Activated T-cell treated with anti-CD3 and anti-CD28 coated beads, Interleukin-2, amount 50 U/mL, for 1 hour (primary cell): ENCODE measurements at places on chromosomes 6 and 20.

DNA sequence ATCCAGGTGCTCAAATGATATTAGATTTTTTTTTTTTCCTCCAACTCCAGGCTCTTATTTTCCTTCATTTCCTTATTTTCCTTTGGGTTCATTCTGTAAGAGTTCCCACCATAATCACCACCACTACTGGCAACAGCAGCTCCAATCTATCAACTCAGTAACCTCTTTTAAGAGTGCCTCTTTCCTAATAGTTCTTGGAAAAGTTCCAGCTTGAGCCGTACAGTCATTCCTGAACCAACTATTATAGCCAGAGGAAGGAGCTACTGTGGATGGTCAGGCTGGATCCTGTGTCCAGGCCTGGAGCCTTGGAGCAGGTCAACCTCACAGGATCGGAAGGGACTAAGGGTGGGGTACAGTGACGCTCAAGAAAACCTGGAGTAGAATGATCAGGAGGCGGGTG, 4.2 kb upstream of the ANGPT4 start:
- DNase-seq = no peak

GRCh38 chr6:41494212-41495110, 51.7 kb upstream of the FOXP4 start:
- DNase-seq = no peak

GRCh38 chr6:27553123-27553904, 80.4 kb upstream of the ZNF184 start:
- DNase-seq = no peak

- DNase-seq = peak; percentile 20
Observed at GRCh38 chr6:37783025-37783855, 36.3 kb upstream of the ZFAND3 start.

- DNase-seq = no peak
Observed at GRCh38 chr20:57524511-57525176, at the start of gene CTCFL. Gene CTCFL, minus strand, starts transcription at chr20:57525140. Its CDS starts 935 bp downstream, at chr20:57524205.

- no peak for DNase-seq
Observed at GRCh38 chr6:132973514-132973993, 159.2 kb downstream of the RPS12 start.

DNA sequence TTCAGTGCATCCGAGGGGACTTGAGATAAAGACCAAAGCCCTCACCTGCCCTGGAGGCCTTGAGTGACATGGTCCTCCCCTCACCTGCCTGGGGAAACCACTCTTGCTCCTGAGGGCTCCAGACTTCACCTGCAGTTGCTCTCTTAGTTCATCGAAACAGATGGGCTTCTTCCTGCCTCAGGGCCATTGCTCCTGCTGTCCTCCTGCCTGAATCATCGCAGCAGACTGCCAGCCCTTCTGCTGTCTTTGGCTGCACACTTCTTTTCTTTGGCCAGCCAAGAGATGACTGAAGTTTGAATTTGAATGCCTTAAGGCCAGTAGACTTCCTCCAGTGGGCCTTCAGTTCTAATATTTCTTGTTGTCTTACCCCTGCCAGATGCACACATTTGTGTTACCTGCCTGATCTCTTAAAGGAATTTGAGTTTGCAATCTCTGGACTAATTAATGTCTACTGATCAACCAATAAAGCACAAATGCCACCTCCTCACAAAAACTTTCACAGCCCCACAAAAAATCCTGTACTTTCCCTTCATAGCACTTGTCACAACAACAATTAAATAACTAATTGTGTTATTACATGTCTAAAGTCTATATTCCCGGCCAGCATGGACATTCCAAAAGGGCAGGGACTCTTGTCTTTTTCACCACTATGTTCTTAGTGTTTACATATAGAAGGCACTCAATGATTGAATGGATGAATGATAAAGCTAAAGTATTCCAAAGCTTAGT, 56.7 kb upstream of the SGK1 start:
- DNase-seq = no peak

GRCh38 chr6:114339706-114340105, 3.1 kb downstream of the HS3ST5 start:
- DNase-seq = no peak

DNA sequence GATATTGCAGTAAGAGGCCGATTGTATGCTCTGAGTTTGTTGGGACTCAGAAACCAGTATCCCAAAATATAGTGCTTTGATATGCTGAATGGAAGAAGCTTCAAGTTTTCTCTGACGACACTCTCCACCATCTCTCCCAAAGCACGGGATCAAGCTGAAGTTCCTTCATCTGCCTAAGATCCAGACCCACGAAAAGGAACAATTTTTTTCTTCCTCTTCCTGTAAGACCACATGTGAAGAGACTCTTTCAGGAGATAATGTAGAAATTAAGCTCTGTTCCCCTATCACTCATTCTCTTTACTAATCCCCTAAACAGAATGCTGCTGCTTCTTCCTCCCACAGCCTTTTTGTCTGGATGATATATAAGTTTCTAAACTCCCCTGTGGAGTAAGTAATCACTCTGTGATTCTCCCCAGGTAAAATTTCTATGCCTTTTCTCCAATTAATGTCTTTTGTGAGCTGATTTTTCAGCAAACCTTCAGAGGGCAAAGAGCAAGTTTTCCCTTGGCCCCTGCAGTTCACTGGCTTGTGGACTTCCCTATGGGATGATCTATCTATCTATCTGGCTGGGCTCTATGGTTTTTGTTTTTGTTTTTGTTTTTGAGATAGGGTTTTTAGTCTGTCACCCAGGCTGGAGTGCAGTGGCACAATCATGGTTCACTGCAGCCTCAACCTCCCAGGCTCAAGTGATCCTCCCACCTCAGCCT, 13.5 kb upstream of the PNRC1 start:
- no peak for DNase-seq

DNA sequence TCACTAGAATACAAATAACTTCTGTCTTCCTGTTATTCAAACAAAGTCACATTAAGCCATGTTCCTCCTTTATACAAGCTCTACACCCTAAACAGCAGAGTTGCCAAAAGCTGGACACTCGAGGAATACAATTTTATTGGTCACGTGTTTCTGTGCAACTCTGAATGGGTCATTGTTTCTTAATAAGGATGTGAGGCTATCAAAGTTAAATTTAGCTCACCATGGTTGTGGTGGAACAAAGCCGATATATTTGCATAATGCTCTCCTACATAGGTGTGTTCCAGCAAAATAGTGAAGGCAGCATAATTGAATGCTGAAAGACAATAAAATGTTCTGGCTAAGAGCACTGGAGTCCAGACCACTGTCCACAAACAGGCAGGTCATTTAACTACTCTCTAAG, 36.9 kb upstream of the CD2AP start:
- no peak for DNase-seq

GRCh38 chr6:74551896-74552295, 654.0 kb downstream of the COL12A1 start:
- DNase-seq = no peak

- no peak for DNase-seq
Observed at GRCh38 chr6:101935732-101936131, 542.2 kb downstream of the GRIK2 start.

- no peak for DNase-seq
Observed at GRCh38 chr6:149979293-149979692, 15.6 kb downstream of the ULBP1 start.

GRCh38 chr20:41969656-41970055, 351.5 kb upstream of the CHD6 start:
- no peak for DNase-seq

GRCh38 chr20:37992802-37993409, 40.4 kb downstream of the TTI1 start:
- no peak for DNase-seq

GRCh38 chr6:5084360-5084780, 771 bp upstream of the PPP1R3G start:
- DNase-seq = no peak

- DNase-seq = no peak
Observed at GRCh38 chr6:133705066-133705465, 183.8 kb upstream of the TCF21 start.

GRCh38 chr6:42967228-42967627, 6.7 kb downstream of the GNMT start:
- no peak for DNase-seq

GRCh38 chr6:154267508-154268106, 89.0 kb downstream of the IPCEF1 start:
- DNase-seq = no peak

GRCh38 chr6:130507666-130508028, 141.8 kb downstream of the TMEM200A start:
- no peak for DNase-seq

GRCh38 chr6:113570161-113570560, 287.0 kb upstream of the MARCKS start:
- no peak for DNase-seq

GRCh38 chr6:11845664-11846577, 67.3 kb upstream of the ADTRP start:
- DNase-seq = no peak

- DNase-seq = no peak
Observed at GRCh38 chr6:20001286-20001685, 164.1 kb downstream of the ID4 start.

GRCh38 chr6:6105472-6106036, 98.8 kb upstream of the NRN1 start:
- DNase-seq = no peak

- no peak for DNase-seq
Observed at GRCh38 chr20:37856932-37857660, 45.8 kb upstream of the VSTM2L start.

GRCh38 chr6:109308018-109308492, 74.2 kb downstream of the CD164 start:
- DNase-seq = no peak

DNA sequence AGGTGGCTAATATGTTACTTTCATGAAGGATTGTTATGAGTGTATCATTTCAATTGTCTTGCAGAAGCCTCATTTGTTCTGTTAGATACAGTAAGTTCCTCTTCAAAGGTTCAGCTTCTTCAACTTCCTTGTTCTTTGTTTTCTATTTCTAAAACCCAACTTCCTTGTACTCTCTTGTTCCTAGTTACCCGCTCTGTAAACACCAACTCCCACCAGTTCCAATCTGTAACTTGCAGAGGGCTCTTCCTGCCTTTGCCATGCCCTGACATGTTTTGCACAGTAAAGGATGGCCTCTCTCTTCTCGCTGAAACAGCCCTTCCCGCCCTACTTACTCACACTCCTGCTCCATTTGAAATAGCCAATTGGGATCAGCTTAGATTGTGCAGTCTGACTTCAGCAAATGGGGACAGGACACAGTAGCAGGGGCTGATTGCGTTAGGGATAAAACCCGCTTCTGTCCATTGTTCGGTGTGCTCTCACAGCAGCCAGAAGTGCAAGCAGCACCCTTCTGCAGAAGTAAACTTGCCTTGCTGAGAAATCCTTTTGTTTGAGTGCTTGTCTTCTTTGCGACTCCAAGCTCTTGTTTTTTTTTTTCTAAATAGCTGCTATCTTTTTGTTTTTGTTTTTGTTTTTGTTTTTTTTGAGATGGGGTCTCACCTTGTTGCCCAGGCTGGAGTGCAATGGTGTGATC, 45.9 kb upstream of the POU5F1 start:
- no peak for DNase-seq

DNA sequence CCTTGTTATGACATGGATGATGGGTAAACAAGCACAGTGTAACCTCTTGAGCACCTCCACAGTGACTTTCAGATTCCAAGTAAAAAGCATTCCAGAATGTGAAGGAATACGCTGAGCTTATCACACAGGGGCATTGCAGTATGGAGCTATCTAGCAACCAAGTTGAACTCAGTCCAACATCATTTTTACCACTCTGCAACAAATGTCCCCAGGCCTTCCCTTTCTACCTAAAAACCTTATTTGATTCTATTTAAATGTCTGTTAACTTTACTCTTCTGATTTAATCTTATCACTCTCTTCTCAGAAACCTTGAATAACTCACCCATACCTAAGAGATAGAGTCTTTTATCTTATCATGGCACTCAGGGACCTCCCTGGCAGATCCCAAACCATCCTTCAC, 195.8 kb upstream of the CDYL start:
- DNase-seq = no peak

GRCh38 chr6:114556846-114557488, 214.1 kb upstream of the HS3ST5 start:
- DNase-seq = no peak

DNA sequence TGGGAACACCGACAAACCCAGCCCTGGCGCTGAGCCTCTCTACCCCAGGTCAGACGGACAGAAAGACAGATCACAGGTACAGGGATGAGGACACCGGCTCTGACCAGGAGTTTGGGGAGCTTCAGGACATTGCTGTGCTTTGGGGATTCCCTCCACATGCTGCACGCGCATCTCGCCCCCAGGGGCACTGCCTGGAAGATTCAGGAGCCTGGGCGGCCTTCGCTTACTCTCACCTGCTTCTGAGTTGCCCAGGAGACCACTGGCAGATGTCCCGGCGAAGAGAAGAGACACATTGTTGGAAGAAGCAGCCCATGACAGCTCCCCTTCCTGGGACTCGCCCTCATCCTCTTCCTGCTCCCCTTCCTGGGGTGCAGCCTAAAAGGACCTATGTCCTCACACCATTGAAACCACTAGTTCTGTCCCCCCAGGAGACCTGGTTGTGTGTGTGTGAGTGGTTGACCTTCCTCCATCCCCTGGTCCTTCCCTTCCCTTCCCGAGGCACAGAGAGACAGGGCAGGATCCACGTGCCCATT, 15.3 kb downstream of the VEGFA start:
- no peak for DNase-seq

DNA sequence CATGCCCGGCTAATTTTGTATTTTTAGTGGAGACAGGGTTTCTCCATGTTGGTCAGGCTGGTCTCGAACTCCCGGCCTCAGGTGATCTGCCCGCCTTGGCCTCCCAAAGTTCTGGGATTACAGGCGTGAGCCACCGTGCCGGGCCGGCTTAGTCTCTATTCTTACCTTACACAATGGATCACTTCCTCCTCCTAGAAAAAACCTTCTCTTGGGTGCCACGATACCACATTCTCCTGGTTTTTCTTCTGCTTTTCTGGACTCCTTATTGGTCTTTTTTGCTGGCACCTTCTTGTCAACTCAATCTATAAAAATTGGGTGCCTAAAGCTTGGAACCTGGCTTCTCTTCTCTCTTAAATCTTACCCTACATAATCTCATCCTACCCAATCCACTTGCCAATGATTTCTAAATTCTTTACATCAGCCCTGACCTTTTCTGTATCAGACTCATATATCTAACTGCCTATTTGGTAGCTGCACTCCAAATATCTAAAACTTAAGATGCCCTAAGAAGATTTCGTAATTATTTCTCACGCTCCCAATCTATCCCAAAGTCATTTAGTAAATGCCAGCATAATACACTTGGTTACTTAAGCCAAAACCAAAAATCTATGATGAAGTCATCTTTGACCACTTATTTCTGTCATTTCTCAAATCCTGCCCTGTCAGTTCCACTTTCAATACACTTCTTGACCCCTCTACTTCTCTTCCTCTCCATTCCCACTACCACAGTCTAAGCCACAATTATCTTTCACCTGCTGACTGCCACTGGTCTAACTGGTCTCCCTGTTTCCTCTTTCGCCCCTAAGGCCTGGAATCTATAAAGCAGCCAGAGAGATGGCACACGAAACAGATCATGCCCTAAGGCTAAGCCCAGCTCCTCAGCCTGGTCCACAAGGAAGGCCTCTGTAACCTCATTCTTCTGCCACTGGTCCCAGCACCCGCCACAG, 43.2 kb downstream of the ELMO2 start:
- DNase-seq = no peak

- no peak for DNase-seq
Observed at GRCh38 chr6:150813319-150813992, 52.0 kb upstream of the MTHFD1L start.
